ENCODE measurements at places on chromosomes 2 and 18.

DNA sequence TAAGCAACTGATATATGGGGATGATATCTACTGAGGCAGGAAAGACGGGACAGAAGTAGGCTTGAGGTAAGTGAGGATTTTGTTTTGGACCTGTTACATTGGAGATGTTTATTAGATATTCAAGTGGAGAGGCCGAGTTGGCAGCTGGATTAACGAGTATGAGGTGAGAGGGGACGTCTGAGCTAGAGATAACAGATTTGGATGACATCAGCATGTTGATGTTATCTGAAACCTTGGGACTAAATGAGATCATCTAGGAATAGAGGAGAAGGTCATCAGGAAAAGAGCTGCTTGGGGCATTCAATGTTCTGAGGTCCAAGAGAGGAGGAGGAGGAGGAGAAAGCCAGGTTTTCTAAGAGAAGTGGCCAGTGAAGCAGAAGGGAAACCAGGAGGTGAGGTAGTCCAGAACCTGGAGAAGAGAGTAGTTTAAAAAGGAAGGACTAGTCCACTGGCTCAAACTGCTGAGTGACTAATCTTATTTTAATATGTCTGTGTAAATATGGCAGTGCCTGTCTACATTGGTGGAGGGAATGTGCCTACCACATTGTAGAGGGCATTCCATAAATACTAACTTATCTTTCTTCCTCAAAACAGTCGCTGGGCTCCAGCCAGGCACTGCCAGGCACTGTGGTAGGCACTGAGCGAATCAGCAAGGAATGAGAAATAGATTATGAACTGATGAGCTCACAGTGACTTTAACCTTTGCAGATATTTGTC, 488.3 kb downstream of the DLGAP1 start:
- DNase-seq = no peak

GRCh38 chr2:222707689-222708273, 36.3 kb downstream of the MOGAT1 start:
- DNase-seq = no peak

DNA sequence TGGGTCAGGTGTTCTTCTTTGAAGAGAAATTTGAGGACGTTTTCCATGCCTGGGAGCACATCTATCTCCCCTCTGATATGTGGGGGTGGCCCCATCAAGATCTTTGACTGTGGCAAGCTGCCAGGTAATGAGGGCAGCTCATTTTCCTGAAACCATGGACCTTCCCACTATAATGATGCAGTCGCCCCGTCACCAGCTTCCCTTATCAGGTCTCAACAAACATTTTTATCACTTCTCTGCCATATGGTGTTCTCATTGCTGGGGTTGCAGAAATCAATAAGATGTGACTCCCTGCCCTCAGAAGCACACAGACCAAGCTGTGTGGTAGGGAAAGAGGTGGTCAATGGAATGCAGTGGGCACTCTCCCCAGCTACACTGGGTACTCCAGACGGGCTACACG, 48.4 kb upstream of the B3GNT7 start:
- DNase-seq = no peak

DNA sequence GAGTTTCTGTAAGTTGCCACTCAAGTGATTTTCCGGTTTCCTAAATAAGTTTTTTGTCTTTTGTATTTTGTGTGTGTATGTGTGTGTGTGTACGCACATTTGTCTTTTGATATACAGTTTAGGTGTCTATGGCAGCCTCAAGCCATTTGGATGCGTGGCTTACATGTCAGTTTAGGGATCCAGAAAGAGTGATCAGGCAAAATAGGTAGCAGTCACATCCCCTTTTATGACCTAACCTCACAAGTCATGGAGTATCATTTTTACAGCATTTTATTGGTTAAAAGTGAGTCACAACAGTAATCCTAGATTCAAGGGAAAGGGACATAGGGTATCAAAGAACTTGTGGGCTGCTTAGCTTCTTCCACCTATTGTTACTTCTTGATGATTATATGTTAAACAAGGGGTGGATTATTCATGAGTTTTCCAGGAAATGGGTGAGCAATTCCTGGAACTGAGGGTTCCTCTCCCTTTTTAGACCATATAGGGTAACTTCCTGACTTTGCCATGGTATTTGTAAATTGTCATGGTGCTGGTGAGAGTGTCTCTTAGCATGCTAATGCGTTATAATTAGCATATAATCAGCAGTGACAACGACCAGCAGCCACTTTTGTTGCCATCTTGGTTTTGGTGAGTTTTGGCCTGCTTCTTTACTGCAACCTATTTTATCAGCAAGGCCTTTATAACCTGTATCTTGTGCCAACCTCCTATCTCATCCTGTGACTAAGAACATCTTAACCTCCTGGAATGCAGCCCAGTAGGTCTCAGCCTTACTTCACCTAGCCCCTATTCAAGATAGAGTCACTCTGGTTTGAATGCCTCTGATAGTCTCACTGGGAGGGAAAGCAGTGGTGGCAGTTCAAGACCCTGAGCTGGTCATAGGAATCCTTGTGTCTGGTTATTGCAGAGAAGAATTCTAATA, 8.6 kb upstream of the SOCS6 start:
- no peak for DNase-seq

DNA sequence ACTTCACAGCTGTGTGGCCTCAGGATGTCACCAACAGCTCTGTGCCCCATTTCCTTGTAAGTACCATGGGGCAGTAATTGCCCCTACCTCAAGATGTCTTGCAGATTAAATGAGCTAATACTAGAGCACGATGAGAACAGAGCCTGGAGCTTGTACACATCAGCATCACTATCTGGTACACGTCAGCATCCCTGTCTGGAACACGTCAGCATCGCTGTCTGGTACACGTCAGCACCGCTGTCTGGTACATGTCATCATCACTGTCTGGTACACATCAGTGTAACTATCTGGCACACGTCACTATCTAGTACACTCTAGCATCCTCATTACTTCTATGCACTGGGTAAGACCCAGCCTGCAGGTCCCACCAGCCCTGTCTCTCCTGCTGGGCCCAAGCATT, 37.2 kb downstream of the AQP12A start:
- no peak for DNase-seq

GRCh38 chr2:42495611-42496010, 1.8 kb upstream of the KCNG3 start:
- no peak for DNase-seq

- no peak for DNase-seq
Measured at GRCh38 chr2:64090264-64090663, 54.0 kb downstream of the PELI1 start.

GRCh38 chr2:152097290-152097800, 1.5 kb downstream of the CACNB4 start:
- DNase-seq = no peak

GRCh38 chr2:20448246-20448976, 1.5 kb downstream of the RHOB start:
- DNase-seq = no peak

GRCh38 chr2:186848873-186849578, at the start of gene ZSWIM2:
Gene ZSWIM2, minus strand, starts transcription at chr2:186849170. Its CDS starts 40 bp downstream, at chr2:186849130.
- peak; percentile 42 for DNase-seq

DNA sequence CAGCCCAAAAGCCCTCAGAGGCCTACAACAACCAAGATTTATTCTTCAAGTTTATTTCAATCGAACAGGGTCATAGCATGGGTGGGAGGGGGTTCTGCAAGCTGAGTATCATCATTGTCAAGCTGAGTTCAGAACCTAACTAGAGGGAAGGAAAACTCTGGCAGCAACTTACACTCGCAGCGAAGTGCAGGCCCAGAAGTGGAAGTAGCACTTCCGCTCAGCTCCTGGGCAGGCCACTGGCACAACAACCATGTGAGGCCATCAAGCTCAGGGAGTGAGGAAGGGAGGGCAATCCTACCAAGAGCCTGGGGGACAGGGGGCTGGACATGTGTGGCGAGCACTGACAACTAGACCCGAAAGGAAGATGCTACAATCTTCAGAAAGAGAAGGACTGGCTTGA, 4.8 kb downstream of the UXS1 start:
- no peak for DNase-seq

DNA sequence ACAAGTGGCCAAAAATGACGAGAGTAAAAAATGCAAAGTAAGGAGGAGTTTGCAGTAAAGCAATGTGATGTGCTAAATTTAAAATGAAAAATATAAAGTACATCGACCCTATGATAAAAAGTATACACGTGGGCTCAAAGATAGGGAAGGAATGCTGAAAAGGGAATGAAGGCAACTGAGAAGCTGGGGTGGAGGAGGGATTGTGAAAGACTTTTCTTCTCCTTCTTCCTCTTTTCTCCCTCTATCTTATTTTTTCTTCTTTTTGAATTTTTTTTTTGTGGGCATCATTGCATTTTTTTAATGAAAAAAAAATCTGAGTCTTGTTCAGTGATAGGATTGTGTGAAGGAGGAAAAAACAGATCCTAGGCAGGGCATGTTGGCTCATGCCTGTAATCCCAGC, 57.6 kb upstream of the STK17B start:
- no peak for DNase-seq

GRCh38 chr2:148599109-148599991, 45.2 kb upstream of the EPC2 start:
- DNase-seq = no peak

DNA sequence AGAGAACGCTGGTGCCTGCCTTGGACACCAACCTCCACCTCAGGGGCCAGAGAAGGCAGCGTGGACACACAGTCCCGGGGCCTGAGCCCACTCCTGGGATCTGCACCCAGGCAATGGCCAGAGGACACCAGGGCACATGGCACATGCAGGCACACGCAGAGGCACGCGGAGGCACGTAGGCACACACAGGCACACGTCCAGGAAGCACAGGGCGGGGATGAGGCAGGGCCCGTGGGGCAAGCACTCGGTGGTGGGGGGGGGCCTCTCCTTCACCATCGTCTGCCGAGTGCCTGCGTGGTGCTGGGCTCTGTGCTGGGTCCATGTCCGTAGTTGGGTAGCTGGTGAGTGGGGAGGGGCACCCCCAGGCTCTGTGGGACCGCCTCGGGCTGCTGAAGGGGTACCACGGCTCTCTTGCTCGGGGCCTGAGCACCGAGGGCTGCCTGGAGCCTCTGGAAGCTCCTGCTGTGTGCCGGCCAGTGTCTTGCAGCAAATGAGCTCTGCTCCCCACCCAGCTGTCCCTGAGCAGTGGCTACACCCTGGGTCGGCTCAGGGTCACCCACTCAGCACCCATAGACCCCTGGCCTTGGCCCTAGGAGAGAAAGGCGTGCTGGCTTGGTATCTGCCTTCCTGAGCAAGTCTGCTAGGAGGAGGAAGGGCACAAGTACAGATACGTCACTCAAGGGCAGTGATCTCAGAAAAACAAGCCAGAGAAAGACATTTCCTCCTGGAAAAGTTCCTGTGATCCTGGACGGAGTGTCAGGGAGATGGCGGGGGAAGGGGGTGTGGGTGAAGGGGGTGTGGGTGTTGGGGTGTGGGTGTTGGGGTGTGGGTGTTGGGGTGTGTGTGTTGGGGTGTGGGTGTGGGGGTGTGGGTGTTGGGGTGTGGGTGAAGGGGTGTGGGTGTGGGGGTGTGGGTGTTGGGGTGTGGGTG, 26.4 kb downstream of the RTP5 start:
- no peak for DNase-seq

GRCh38 chr18:37584952-37585695, 19.5 kb upstream of the CELF4 start:
- no peak for DNase-seq

DNA sequence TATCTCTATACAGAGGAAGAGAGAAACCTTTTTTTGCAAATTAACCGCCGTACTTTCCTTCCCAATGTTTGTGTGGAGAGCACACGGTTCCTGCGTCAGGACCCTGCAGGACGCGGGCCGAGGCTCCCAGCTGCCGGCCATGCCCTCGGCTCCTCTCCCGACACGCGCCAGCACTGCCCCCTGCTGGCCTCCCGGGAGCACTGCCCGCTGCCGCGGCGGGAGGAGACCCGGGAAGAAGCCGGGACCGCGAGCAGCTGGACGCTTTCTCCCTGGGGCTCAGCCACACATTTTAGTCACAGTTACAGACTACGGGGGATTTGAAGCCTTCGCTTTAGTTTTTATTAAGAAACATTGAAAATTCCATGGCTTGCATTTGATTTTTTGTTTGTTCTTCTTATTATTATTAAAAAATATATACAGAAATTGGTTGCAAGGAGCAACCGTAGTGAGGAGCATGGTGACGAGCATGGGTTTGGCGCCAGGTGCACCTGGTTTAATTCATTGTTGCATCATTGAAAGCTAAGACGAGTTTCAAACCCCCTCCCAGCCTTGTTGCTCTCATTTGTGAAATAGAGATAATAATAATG, 401.2 kb downstream of the GALR1 start:
- peak; percentile 90 for DNase-seq

DNA sequence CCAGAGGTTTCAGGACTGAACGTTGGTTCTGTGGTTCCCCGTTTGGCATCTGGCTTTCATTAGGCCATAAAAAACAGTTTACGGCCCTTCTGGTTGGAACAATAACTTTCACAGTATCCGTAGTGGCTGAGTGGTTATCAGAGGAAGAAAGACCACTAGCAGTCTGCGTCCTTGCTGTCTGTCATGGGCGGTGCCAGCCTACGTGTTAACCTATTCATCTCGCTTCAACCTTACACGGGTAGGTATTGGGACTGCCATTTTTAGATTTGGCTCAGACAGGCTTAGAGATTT, 42.6 kb upstream of the ROCK2 start:
- DNase-seq = no peak

- no peak for DNase-seq
Measured at GRCh38 chr2:233379441-233379840, 25.1 kb downstream of the DGKD start.

DNA sequence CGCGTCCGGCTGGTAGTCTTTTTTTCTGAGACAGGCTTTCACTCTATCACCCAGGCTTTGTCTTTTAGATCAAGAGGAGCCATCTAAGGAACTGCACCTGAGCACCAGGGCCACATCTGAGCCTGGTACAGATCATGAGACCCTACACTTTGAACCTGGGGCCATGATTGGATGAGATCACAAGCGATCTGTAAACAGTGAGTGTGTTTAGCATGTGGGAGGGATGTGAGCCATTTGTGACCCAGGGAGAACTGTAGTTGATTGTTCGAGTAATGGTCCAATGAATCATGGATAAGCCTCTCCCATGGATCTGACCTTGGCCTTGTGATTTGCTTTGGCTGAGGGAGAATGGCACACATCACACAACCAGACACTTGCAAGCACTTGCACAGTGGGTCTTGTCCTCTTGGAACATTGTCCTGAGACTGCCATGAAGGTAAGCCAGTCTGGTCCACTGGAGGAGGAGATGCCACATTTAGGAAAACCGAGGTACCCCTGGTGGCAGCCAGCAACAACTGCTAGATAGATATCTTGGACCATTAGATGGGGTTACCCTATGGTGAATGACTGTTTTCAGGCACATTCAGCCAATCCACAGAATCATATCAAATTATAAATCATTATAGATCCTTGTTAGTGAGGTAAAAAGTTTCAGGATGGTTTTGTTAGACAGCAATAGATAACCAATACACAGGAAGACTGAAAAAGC, 19.5 kb upstream of the DTNB start:
- DNase-seq = no peak

- DNase-seq = no peak
Measured at GRCh38 chr2:105812180-105813044, 67.7 kb downstream of the NCK2 start.

GRCh38 chr18:64718808-64719207, 569.9 kb upstream of the LINC00305 start:
- no peak for DNase-seq

GRCh38 chr2:71833855-71834560, 313.7 kb downstream of the CYP26B1 start:
- no peak for DNase-seq

GRCh38 chr2:12064153-12064552, 317.7 kb downstream of the LPIN1 start:
- DNase-seq = no peak

All from mesothelial cell of epicardium (in vitro differentiated cells).